ENCODE measurements at places on chromosomes 7 and 10.

DNA sequence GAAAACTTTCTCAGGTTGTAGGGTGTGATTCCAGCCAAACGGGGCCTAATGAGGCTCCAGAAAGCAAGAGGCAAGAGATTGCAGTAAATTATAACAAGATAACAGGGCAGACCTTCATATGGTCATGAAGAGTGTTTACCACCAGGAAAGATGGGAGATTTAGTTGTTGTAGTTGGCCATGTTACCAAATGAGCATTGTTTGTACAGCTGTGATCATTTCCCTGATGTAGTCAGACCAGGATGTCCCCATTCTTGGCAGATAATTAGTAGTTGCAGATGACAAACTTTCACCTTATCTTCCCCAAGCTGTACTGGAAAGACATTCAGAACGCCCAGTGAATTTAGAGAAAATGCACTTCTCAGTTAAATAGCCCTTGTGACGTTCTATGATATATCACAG is 630.8 kb downstream of the ANKRD7 start:
- DNase-seq: no peak

GRCh38 chr10:131431978-131432690 is 120.6 kb upstream of the TCERG1L start:
- no peak for DNase-seq

GRCh38 chr10:98257198-98257597 is 10.8 kb downstream of the LOXL4 start:
- no peak for DNase-seq

DNA sequence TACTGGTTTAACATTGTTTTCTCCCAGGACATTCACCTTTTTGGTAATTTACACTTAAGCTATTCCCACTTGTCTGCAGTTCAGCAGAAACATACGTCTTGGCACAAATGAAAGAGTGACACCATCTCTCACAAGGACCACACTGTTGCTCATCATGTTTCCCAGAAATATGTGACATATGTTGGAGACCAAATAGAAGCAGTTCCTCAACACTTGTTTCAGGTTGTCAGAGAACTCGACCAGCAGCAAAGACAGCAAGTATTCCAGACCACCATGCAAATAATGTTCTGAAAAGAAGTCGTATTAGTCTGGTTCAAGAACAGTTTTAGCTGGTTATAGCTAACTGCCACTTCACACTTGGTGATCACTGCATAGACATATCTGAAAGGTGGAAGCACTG is 81.3 kb upstream of the KLF6 start:
- DNase-seq: no peak

GRCh38 chr10:49298983-49299815 is at the start of gene C10orf71:
C10orf71 (plus strand) TSS chr10:49299170; CDS start chr10:49322546, 23,376 bp downstream.
- peak; percentile 33 for DNase-seq

- no peak for DNase-seq
Measured at GRCh38 chr10:128723631-128724205, 597.5 kb upstream of the MKI67 start.

DNA sequence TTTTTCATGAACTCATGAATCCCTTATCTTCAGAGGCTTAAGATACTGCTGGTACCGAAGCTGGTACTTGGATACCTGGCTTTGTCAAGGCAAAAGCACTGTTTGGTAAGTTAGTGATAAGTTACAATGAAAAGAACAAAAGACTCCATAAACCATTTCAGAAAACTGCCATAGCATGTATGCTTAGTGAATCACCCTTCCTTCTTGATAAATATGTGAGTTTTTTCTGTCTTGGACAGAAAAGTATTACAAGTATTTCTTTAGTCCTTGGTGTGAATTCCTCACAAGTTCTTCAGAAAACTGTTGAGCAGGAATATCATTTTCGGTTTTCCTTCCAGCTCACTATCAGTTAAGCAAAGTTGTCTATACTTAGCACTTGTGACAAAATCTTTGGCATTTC is 25.6 kb downstream of the PUS7 start:
- no peak for DNase-seq

- DNase-seq: no peak
Measured at GRCh38 chr7:30505174-30505697, 607 bp upstream of the GGCT start.
